Activated naive CD4-positive, alpha-beta T cell treated with anti-CD3 and anti-CD28 coated beads for 36 hours (primary cell): ENCODE measurements at places on chromosomes 7 and 10. TPM values are rescaled to one million over a fixed set of nuclear protein-coding genes. Genes with fewer than 3 reads are reported as not detected.

The EPO gene
- total RNA-seq: not detected

The AKR1C8 gene
- total RNA-seq: not detected

The CHN2 gene
- not detected for total RNA-seq

The DNAJC12 gene
- total RNA-seq: 13.9 TPM

The MAT1A gene
- total RNA-seq: not detected

DNA sequence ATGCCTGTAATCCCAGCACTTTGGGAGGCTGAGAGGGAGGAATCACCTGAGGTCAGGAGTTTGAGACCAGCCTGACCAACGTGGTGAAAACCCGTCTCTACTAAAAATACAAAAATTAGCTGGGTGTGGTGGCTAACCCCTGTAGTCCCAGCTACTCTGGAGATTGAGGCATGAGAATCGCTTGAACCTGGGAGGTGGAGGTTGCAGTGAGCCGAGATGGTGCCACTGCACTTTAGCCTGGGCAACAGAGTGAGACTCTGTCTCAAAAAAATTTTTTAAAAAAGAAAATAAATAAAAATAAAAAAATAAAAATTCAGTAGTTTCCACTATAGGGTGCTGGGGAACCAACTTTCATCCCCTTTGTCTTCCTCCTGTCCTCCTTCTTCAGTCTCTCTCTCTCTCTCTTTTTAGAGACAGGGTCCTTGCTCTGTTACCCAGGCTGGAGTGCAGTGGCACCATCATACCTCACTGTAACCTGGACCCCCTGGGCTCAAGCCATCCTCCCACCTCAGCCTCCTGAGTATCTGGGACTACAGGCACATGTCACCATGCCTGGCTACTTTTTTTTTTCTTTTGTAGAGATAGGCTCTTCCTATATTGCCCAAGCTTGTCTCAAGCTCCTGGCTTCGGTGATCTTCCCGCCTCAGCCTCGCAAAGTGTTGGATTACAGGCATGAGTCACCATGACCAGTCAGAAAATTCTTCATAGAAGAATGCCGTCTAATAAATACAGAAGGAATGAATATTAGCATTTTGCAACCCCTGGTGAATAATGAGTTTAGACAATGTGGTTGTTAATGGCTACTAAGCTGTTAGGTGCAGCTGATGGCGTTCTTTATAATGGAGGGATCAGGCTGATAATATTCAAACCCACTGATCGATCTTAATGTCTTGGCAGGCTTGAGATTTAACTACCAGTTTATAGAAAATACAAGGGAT lies 20.6 kb downstream of the RBM20 start:
- DNase-seq: no peak

- no peak for DNase-seq
Observed at GRCh38 chr7:155711081-155711480, 66.6 kb downstream of the RBM33 start.

- no peak for DNase-seq
Observed at GRCh38 chr7:33886149-33886623, 19.2 kb upstream of the BMPER start.

DNA sequence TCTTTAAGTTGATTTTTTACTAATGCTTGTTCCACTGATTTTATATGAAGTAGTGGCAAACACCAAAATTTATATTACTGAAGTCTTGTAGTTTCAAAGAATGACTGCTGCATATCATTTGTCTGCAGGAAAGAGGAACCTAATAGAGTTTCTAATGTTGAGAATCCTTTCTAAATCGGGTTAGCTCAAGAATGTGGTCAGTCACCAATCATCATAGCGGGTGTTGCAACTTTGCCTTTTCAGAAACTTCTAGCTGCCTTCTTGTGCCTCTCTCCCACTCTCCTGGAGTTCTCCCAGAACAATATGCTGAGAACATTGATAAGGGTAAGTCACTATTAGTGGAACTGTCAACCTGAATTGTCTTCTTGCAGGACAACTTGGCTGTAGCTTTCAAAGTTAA lies 524.8 kb upstream of the SORCS1 start:
- no peak for DNase-seq

DNA sequence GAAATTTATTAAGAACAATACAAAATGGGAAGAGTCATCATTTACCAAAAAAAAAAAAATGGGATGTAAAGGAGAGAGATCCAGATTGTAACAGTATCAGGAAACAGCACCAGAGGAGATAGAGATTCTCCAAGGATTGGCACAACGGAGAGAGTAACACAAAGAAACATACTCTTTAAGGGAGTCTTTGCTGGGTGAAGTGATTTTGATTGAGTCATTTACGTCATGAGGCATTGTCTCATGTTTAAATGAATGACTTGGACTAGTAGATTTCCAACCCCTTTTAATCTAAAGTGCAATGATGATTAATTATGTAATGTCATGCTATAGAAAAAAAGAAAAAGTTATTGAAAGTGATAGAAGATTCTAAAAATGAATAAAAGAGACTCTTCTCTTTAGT lies 68.8 kb downstream of the ITGB8 start:
- no peak for DNase-seq

- no peak for DNase-seq
Observed at GRCh38 chr10:75186310-75186709, 24.3 kb upstream of the VDAC2 start.

DNA sequence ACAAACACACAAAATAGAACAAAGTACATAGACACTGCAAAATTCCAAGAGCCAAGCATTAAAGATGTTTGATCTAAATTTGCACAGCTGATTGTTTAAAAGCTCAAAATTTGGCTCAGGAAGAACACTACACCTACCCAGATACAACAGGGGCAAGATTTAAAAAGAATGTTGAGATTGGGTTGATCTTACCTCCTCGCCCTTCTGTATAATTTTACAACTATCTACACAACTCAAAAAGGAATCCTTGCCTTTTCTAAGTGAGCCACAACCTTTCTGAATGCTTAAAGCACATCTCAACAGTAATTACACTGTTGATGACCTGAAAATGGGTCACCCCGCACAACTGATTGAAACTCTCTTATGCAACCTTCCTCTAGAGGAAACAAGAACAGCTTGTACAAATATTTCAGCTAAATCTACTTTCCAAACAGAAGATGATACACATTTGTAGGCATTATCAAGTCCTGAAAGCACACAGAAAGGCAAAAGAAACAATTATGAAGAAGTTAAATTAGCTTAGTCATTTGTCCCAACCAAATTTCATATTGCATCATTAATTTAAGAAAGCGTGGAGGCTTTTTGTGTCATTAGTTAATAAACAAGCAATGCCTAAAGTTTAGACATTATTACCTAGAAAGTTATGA lies 75.5 kb downstream of the UBE2H start:
- no peak for DNase-seq

- DNase-seq: peak; percentile 37
Observed at GRCh38 chr7:135801045-135801693, 52.6 kb upstream of the FAM180A start.

GRCh38 chr10:5419466-5420094 lies 7.2 kb downstream of the NET1 start:
- no peak for DNase-seq

DNA sequence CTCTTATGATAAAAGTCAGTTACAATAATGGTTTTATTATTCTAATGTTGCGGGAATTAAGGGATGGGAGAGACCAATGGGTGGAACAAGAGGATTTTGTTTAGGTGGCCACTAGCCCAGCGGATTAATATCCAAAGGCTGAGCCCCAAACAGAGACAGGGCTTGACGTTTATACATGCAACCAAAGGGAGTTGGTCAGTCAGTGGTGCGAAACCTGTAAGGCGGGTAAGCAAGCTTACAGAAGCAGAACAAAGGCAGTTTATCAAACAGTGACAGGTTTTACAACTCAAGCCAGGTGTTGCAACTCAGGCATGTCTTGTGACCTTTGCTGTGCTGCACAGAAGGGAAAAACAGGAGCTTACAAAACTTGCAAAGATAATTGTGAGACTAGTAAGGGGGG lies 622.9 kb upstream of the MBL2 start:
- DNase-seq: no peak

DNA sequence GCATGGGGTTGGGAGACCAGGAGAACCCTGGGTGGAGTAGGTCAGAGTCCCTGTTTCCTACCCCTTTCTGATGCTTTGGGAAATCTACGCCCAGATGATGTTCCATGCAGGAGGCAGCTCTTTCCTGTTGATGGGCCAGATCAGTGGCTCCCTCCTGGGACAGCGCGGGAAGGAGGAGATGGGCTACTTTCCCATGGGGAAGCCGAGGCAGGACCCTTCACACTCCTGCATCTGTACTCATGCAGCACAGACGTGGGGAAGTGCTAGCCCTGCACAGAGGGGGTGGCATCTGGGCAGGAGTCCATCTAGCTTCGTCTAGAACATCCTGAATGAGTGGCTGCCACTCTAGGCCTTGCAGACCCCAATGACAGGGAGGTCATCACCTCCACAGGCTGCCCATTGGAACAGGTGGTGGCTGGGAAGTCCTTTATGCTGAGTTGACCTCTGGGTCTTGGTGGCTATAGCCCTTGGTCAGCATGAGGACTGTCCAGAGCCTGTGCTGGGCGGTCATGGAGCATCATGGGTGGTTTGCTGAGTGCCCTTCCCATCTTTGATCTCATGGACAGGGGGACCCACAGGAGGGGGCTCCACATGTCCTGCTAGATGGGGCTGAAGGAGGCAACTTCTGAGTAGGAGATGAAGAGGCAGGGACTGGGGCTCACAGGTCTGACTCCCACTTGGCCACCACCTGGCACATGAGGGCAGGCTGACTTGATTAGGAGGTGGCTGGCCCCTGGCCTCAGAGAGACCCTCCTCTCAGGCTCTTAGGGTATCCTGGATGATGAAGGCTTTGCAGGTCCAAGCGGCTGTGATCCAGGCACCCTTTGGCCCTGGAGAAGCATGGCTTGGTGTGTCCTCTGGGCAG lies 24.6 kb downstream of the RAMP3 start:
- peak; percentile 1 for DNase-seq

DNA sequence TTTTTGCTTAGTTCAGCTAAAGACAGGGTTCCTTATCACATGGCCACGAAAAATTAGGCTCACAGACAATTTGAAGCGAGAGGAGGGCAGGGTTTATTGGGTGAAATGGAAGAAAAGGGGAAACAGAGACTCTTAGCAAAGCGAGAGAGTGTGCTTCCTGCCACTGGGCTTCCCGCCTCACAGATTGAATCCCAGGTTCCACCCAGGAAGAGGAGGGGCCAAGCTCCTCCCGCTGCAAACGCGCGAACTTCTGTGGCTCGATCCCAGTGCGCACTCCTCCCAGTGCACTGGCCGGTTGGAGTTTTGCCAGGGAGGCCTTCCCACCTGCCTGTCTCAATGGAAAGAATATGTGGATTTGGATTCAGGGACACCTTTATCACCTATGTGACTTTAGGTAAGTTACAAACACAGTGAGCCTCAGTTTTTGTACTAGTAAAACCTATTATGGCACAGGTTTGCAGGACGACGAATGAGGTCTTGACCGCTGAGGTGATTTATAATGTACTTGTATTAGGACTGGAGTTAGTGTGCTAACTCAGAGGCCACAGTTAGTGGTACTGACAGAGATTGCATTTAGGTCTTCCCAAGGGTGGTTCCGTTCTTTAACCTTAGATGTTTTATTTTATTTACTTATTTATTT lies 48.5 kb upstream of the SP8 start:
- no peak for DNase-seq

DNA sequence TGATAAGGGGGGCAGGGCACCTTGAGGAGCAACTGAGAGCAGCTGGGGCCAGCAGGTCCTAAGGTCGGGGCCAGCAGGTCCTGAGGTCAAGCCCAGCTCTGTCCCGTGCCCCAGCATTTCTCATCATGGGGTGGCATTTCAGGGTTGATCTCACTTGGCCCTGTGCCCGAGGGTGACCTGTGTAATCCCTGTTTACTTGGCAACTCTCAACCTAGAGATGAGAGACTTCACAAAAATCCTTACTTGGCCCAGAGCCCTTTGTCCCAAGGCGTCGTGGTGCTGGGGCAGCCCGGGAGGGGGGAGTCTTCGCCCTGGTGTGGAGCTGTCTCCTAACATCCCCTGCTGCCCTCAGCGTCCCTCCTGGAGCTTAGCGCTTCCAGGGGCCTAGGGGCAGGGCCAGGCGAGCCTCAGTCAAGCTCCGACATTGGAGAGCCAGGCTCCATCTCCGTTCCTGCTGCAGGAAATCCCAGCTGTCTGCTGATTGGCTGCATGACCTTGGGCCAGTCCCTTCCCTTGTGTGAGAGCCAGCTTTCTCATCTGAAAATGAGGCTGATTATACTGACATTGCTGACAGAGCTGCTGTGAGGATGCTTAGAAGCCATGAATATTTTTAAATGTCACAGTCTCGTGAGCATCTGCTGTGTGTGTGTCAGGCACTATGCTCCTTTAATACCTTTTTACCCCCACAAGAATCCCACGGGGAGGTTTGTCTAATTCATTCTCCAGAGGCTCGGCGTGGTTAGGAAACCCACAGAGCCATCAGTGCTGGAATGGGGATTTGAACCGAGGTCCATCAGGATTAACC lies 94.3 kb downstream of the ZMIZ1 start:
- DNase-seq: no peak

GRCh38 chr7:44386139-44386913 lies 60.9 kb upstream of the CAMK2B start:
- no peak for DNase-seq

DNA sequence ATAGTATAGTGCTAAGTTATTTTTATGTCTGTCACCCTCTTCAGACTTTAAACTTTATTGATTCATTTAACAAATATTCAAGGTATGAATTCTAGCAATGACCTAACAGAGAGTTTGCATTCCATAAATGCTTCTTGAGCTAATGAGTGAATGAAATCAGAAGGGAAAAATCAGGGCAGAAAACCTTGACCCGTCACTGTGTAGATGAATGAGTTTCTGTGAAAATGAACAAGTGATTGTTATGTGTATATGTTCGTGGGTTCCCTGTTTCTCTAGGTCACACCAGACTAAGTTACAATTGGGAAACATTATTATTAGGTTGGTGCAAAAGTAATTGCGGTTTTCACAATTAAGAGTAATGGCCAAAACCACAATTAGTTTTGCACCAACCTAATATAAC lies 30.1 kb downstream of the APBB1IP start:
- no peak for DNase-seq
